ENCODE measurements at places on chromosomes 1 and 21.

DNA sequence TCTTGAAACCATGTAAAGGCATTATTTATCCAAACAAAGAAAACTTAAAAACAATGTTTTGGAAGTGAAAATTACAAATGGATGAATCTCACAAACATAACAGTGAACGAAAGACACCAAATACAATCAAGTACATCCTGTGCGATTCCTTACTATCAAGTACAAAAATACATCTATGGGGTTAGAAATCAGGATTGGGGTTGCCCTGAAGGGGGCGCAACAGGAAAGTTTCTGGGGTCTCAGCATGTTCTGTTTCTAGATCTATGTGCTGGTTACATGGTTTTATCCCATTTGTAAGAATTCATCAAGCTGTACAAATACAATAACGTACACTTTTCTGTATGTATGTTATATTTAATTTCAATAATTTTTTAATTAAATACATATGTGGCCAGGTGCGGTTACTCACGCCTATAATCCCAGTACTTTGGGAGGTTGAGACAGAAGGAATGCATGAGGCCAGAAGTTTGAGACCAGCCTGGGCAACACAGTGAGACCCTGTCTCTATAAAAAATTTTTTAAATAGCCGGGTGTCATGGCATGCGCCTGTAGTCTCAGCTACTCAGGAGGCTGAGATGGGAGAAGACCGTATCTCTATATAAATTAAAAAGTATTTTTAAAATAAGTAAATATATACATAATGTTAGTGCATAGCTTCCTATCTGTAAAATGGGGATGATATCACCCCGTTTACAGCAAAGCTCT, 121.5 kb upstream of the SOD1 start:
- DNase-seq = no peak

- DNase-seq = no peak
Observed at GRCh38 chr1:233367057-233367803, 39.7 kb downstream of the MAP3K21 start.

- no peak for DNase-seq
Observed at GRCh38 chr1:3522564-3523265, 68.2 kb downstream of the ARHGEF16 start.

DNA sequence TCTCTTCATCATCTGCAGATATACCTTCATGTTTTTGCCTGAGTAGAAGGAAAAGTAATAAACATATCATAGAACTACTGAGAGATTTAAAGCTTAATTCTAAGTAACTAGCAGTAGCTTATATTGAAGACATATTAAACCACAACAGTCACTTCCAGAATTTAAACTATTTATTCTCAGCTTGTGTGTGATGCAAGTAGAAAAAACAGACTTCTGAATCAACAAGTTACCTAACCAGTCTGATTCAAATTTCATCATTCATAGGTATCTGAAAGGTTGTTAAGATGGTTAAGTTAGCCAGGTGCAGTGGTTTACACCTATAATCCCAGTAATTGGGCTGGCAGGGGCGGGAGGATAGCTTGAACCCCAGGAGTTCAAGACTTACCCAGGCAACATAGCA, 41.9 kb downstream of the SPAG17 start:
- no peak for DNase-seq

- no peak for DNase-seq
Observed at GRCh38 chr21:33433425-33434114, 30.4 kb downstream of the IFNGR2 start.

GRCh38 chr1:244844155-244845121, 9.0 kb downstream of the COX20 start:
- no peak for DNase-seq

- no peak for DNase-seq
Observed at GRCh38 chr1:43314233-43314632, 13.5 kb downstream of the TIE1 start.

GRCh38 chr21:36791695-36792470, 93.0 kb downstream of the SIM2 start:
- DNase-seq = no peak

- DNase-seq = no peak
Observed at GRCh38 chr1:48225579-48225978, 3.1 kb downstream of the SLC5A9 start.

GRCh38 chr1:14923727-14924452, 229.7 kb upstream of the TMEM51 start:
- peak; percentile 38 for DNase-seq

GRCh38 chr1:237042526-237042891, 525 bp downstream of the RYR2 start:
- no peak for DNase-seq

GRCh38 chr1:161046605-161047228, 940 bp upstream of the USF1 start:
- DNase-seq = no peak

DNA sequence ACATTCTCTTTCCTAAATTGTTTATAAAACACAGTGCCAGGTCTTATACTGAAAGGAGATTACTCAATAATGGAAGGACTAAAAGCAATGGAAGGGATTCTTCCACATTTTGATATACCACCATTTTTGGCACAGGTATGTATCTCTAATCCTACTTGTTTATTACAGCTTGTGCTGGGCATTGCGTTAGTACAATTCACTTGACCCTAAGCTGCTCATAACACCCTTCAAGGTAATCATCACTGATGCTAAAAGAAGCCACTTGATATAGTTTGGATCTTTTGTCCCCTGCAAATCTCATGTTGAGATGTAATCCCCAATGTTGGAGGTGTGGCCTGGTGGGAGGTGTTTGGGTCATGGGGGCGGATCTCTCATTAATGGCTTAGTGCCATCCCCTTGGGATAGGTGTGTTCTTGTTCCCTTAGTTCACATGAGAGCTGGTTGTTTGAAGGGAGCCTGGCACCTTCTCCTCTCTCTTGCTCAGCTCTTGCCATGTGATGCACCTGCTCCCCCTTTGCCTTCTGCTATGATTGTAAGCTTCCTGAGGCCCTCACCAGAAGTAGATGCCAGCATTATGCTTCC, 71.1 kb downstream of the NIBAN1 start:
- DNase-seq = no peak

GRCh38 chr21:44628707-44629391, 2.0 kb downstream of the KRTAP10-9 start:
- no peak for DNase-seq

DNA sequence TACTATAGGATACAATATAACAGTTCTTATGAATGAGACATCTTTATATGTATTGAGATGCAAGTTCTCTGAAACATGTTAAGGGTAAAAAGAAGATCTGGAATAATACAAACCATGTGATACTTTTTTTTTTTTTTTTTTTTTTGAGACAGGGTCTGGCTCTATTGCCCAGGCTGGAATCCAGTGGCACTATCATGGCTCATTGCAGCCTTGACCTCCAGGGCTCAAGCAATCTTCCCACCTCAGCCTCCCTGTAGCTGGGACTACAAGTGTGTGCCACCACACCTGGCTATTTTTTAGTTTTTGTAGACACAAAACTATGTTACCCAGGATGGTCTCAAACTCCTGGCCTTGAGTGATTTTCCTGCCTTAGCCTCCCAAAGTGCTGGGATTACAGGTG, 22.1 kb upstream of the MCL1 start:
- no peak for DNase-seq

GRCh38 chr1:226378071-226378470, 29.8 kb downstream of the PARP1 start:
- DNase-seq = no peak
